ENCODE measurements at places on chromosomes 12 and 14.

DNA sequence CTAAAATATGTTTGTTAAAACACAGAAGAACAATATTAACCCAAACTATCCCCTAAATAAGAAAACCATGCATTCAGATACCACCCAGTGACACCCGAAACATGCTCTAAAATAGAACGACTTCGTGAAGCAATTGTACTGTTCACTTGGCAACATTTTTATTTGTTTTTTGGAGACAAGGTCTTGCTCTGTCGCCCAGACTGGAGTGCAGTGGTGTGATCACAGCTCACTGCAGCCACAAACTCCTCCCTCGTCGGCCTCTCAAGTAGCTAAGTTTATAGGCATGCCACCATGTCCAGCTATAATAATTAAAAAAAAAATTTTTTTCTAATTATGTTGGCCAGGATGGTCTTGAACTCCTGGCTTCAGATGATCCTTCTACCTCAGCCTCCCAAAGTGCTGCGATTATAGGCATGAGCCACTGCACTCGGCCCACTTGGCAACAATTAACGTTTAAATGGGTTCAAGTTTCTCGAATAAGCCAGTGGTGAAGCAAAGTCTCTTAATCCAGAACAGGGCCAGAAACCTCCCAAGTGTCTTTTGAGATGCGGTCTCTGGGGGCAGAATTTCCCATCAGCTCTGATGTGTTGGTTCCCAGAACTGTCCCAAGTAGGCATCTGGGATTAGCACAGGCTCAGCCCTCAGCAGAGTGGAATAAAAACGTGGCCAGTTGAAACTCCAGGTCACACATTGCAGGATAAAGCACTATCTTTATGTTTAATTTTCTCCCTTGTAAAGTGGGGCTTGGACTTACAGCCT is 74.5 kb downstream of the TMCC3 start:
- no peak for DNase-seq

GRCh38 chr14:100864206-100864605 is 38.3 kb downstream of the MEG3 start:
- no peak for DNase-seq

- DNase-seq = no peak
Observed at GRCh38 chr14:57823015-57823660, 42.8 kb downstream of the SLC35F4 start.

GRCh38 chr12:105330931-105331804 is 677 bp downstream of the C12orf75 start:
- DNase-seq = no peak

GRCh38 chr12:96170328-96170727 is 23.8 kb upstream of the ELK3 start:
- no peak for DNase-seq

GRCh38 chr14:54338696-54339317 is 58.0 kb upstream of the CDKN3 start:
- DNase-seq = no peak

GRCh38 chr14:93906341-93907329 is 20.5 kb upstream of the FAM181A start:
- DNase-seq = peak; percentile 27

- DNase-seq = no peak
Observed at GRCh38 chr14:53953002-53953827, 3.4 kb downstream of the BMP4 start.
